ENCODE measurements at places on chromosomes 16 and 17. TPM values are rescaled to one million over a fixed set of nuclear protein-coding genes. Genes with fewer than 3 reads are reported as not detected.

GRCh38 chr16:49951574-49952195, 73.3 kb upstream of the CNEP1R1 start:
- no peaks in the 10 kb centered on the region for H3K27me3 ChIP-seq
- no peak for DNase-seq
- H3K36me3 ChIP-seq, result no peaks in the 10 kb centered on the region
- H3K4me3 ChIP-seq, result no peak overlapping the region
- no peaks in the 10 kb centered on the region for H3K4me1 ChIP-seq
- H3K27ac ChIP-seq, result no peak overlapping the region

The NPIPA8 gene
- 0.98 TPM for total RNA-seq

The FBXW10B gene
- total RNA-seq, result not detected

The DVL2 gene
- 59.3 TPM for total RNA-seq

- H3K4me3 ChIP-seq, result no peak overlapping the region
- H3K4me1 ChIP-seq, result no peaks in the 10 kb centered on the region
- no peaks in the 10 kb centered on the region for H3K36me3 ChIP-seq
- DNase-seq, result no peak
Measured at GRCh38 chr16:12542818-12543699, 260.6 kb downstream of the CPPED1 start.

DNA sequence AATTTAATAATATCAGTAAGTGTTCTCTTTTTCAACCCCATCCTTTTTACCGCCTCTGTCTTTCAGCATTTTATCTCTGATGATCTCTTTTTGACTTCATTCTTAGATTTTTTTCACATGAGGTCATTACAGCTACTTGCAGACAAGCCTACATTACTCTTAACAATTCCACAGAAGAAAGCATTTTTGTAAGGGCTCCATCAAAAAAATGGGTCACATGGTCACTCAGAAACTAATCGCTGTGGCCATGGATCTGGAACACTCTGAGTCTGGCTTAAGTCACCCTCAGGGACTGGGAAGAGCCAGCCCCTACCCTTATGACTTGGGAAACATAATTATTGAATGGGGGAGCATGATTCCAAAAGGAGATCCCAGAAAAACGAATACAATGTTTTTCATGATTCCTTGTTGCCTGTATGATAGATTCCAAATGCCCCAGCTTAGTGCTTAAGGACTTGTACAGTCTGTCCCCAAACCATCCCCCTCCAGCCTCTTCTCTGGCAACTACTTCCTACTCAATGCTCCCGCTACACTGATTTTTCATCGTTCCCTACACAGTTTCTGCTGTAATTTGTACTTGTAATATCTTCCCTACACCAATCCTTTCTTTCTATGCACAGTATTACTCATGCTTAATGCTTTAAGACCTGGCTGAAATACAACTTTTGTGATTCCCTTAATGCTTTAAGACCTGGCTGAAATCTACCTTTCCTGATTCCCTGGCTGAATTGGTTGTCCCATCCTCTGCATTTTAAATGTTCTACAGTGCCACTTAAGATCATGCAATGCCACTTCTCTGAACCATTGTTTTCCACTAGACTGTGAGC, 457.8 kb downstream of the HS3ST4 start:
- no peaks in the 10 kb centered on the region for H3K36me3 ChIP-seq
- H3K27ac ChIP-seq, result no peak overlapping the region
- no peak for DNase-seq
- H3K4me3 ChIP-seq, result no peak overlapping the region
- no peaks in the 10 kb centered on the region for H3K4me1 ChIP-seq

The ITGAX gene
- total RNA-seq, result not detected

The HBA1 gene
- total RNA-seq, result 2.3 TPM

The C17orf50 gene
- total RNA-seq, result not detected

The MYH1 gene
- not detected for total RNA-seq

DNA sequence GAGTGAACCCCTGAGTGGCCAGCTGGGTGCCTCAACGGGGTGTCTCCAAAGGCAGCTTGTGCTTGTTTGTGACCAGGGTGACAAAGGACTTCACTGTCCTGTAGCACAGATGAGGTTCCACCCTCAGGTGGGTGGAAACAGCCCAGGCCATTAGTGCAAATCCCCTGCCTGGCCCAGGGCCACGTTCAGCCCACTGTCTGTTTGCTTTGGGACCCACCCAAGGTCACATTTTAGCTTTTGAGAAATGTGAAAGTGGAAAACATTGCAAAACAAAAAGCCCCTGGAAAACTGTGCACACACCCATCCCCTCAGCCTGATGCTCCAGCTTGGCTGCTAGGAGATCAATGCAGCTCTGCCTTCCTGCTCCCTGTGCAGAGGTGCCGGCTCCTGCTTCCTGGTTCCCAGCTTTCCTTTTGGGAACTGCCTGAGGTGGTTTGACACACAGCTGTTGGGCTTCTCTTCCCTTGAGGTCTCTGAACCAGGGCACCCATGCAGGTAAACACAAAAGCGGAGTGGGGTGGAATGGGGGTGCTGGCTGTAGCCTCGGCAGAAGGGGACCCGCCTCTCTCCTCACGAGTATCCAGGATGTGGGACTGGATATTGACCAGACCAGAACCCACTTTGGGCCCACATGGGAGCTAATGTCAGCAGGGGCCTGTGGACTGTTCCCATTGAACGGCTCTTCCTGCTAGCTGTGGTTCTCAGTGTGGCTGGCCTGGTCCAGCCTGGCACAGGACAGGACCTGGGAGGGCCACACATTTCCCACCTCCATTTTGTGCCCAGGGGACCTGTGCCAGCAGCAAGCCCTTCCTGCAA, 7.9 kb upstream of the SPHK1 start:
- peaks cover 2% of the 10 kb centered on the region for H3K4me1 ChIP-seq
- DNase-seq, result no peak
- no peaks in the 10 kb centered on the region for H3K27me3 ChIP-seq
- no peak overlapping the region for H3K27ac ChIP-seq

DNA sequence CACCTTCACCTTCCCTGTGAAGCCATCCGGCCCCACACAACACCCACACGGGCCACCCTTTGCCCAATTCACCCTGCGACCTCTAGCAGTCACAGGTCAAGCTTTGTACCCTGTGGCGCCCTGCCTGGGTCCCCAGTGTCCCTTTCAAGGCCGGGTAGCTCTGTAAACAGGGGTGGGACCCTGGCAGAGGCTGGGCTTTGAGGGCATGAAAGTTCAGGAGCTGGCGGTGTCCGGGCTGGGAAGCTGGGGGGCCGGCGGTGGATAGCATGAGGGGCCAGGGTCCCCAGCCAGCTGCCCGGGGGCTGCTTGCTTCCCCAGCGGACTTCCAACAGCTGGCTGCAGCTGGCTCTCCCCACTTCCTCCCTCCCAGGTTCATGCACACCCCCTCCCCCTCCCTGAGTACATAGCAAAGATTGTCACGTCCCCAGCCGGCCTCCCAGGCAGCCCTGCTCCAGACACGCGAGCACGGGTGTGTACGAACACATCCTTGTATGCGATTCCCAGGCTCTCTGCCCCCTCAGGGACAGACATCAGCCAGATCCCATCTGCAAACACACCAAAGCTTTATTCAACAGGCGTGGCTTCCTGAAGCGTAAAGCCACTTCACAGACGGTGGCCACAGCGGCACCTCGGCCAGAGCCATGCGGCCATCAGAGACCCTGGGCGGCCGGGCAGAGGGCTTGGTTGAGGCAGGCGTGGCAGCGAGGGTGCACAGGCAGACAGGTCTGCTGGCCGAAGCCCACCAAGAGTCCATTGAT, 8.2 kb downstream of the NTHL1 start:
- no peak for DNase-seq
- no peaks in the 10 kb centered on the region for H3K36me3 ChIP-seq
- H3K4me3 ChIP-seq, result no peak overlapping the region
- no peak overlapping the region for H3K27ac ChIP-seq
- H3K4me1 ChIP-seq, result no peaks in the 10 kb centered on the region

DNA sequence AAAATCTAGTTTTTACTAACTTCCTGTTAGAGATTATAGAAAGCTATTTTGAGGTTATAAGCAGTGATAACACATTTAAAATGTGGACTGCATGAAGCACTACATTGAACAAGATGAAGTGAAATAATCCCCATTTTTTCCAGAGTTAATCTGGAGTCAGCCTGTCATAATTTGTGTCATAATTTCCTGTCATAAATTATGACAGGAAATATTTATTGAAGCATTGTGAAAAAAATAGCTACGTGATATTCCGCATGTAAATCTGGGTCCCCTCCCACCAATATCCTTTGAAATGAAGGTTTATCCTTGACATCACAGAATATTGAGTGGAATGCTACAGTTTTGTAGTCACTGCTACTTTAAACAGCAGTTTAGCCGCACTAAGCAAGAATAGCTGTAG, 40.1 kb downstream of the OMG start:
- no peak overlapping the region for H3K4me3 ChIP-seq
- H3K36me3 ChIP-seq, result peaks cover 5% of the 10 kb centered on the region
- no peak for DNase-seq
- H3K27ac ChIP-seq, result no peak overlapping the region

- no peaks in the 10 kb centered on the region for H3K27me3 ChIP-seq
- no peak overlapping the region for H3K27ac ChIP-seq
- H3K36me3 ChIP-seq, result no peaks in the 10 kb centered on the region
- peaks cover 17% of the 10 kb centered on the region for H3K4me1 ChIP-seq
- no peak for DNase-seq
Measured at GRCh38 chr17:57284984-57285646, 28.8 kb downstream of the MSI2 start.

- DNase-seq, result no peak
- H3K27me3 ChIP-seq, result no peaks in the 10 kb centered on the region
- H3K4me3 ChIP-seq, result no peak overlapping the region
Measured at GRCh38 chr16:81554979-81555378, 110.4 kb downstream of the CMIP start.

- no peaks in the 10 kb centered on the region for H3K27me3 ChIP-seq
- DNase-seq, result no peak
- no peak overlapping the region for H3K27ac ChIP-seq
- H3K36me3 ChIP-seq, result no peaks in the 10 kb centered on the region
Measured at GRCh38 chr17:61349350-61349749, 50.3 kb upstream of the TBX2 start.

GRCh38 chr17:74413491-74413890, 18.4 kb upstream of the GPRC5C start:
- no peak for DNase-seq
- H3K4me3 ChIP-seq, result no peak overlapping the region
- no peak overlapping the region for H3K27ac ChIP-seq
- no peaks in the 10 kb centered on the region for H3K4me1 ChIP-seq
- H3K27me3 ChIP-seq, result no peaks in the 10 kb centered on the region

DNA sequence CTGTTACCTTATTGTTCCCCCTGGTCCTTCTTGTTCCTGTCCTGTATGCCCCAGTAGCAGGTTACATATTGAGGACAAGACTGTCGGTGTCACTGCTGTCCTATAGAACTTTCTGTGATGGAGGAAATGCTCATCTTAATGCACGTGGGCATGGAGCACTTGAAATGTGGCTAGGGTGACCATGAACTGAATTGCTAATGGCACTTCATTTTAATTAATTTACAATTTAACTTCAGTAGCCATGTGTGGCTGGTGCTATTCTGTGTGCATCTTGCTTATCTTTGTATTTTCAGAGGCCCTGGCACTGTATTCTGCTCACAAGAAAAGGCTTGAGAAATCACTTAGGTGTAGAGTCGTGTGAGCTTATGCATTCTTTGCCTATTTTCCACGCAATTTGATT, 125.2 kb downstream of the MSI2 start:
- H3K36me3 ChIP-seq, result no peaks in the 10 kb centered on the region
- H3K4me3 ChIP-seq, result no peak overlapping the region
- H3K4me1 ChIP-seq, result peaks cover 29% of the 10 kb centered on the region
- no peaks in the 10 kb centered on the region for H3K27me3 ChIP-seq

DNA sequence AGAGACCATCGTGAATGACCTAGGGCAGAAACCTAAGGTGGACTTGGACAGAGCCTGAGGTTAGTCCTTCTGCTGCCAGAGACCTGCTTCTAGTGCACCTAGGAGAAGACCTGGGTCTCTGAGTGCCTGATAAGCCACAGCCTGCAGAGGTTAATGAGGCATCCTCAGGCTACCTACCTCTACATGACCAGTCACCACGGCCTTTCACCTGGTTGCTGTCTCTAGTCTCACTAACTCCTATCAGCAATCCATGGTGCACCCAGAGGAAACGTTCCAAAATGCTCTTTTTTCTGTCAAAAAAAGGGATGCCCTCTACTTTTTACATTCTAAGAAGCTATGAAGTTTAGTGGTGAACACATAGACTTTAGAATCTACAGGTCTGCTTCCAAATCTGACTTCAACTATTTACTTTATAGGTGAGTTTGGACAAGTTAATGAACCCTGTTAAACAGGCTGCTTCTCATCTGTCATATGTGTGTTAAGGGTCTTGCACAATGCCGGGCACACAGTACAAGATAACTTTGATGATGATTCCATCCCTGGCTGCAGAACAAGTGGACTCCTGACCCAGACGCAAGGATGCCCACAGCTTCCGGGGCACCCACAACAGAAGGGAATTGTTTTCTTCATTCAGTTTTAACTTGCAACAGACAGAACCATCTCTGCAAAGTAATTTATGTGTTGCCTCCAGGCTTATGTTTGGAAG, 469.9 kb upstream of the CDH5 start:
- no peak for DNase-seq
- H3K4me1 ChIP-seq, result no peaks in the 10 kb centered on the region

DNA sequence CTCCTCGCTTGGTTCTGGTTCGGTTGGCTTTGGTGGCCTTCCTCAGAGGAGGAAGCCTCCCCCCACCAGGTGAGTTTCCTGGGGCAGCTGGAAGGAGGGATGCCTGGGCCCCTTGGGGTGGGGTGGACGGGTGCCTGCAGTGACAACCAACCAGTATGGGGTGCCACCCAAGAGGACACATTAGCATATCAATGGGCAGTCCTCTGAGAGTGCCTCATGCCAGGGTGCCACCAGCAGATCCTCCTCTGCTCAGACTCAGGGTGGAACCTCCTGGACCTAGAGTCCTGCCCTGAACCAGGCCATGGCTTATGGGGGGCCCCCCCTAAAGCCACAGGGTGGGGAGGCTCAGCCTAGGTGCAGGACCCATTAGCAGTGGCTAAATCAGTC, 2.7 kb downstream of the PPP1R1B start:
- H3K27me3 ChIP-seq, result peaks cover 30% of the 10 kb centered on the region
- no peak overlapping the region for H3K27ac ChIP-seq
- no peak for DNase-seq
- H3K4me3 ChIP-seq, result no peak overlapping the region

GRCh38 chr16:14559809-14560241, 70.2 kb downstream of the PARN start:
- H3K36me3 ChIP-seq, result no peaks in the 10 kb centered on the region
- no peak overlapping the region for H3K27ac ChIP-seq
- no peak for DNase-seq
- no peaks in the 10 kb centered on the region for H3K4me1 ChIP-seq
- no peaks in the 10 kb centered on the region for H3K27me3 ChIP-seq
- H3K4me3 ChIP-seq, result no peak overlapping the region

GRCh38 chr17:78872486-78872885, 30.5 kb downstream of the CEP295NL start:
- H3K27me3 ChIP-seq, result no peaks in the 10 kb centered on the region
- DNase-seq, result no peak
- no peak overlapping the region for H3K27ac ChIP-seq
- H3K4me3 ChIP-seq, result no peak overlapping the region
- peaks cover 7% of the 10 kb centered on the region for H3K36me3 ChIP-seq
